Brain (organoid and tissue), 16 donors: ENCODE measurements at places on chromosomes 11 and 22. TPM values are rescaled to one million over a fixed set of nuclear protein-coding genes. Genes with fewer than 3 reads are reported as not detected.

The CDC45 gene
- polyA plus RNA-seq: 21.5 TPM

GRCh38 chr22:46827781-46828180, 65.3 kb downstream of the TBC1D22A start:
- DNase-seq: no peak

DNA sequence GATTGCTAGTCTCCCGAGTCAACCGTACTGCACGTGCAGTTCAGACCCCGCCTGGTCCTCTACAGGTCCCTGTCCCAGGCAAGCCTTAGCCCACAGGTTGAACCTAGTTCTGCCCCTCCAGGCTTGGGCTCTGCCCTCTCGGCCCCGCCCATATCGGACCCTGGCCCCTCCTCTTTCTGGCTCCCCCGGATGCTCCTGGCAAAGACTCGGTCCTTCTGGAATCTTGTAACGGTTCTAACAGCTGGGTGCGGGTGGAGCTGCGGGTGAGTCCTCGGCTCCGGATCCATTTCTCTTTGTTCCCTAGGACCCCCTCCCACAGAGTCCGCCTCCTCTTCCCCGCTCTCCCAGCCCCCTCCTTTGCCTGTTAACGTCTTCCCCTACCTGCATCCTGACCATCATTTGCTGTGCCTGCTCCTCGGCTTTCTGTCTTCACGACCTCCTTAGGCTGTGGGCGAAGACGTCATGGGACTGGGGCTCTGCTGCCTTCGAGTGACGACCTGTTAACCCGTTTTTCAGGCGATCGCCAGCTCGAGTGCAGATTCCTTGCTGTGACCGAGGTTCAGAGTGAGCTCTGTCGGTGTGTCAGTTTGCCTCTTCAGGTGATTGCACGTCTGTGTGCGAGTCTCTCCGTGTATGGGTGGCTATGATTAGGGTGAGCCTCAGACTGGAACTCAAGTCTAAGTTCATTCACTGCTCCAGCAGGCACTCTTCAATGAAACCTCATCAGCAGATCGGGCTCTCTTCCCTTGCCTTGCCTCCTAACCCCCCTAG, at the start of gene DNHD1:
Gene DNHD1 (plus strand): TSS at position 212 of the 771 bp plus-strand sequence. CDS start 936 bp downstream, outside the sequence.
- DNase-seq: peak; percentile 34

The VSTM5 gene
- 2.1 TPM for polyA plus RNA-seq

The APOBEC3H gene
- not detected for polyA plus RNA-seq

DNA sequence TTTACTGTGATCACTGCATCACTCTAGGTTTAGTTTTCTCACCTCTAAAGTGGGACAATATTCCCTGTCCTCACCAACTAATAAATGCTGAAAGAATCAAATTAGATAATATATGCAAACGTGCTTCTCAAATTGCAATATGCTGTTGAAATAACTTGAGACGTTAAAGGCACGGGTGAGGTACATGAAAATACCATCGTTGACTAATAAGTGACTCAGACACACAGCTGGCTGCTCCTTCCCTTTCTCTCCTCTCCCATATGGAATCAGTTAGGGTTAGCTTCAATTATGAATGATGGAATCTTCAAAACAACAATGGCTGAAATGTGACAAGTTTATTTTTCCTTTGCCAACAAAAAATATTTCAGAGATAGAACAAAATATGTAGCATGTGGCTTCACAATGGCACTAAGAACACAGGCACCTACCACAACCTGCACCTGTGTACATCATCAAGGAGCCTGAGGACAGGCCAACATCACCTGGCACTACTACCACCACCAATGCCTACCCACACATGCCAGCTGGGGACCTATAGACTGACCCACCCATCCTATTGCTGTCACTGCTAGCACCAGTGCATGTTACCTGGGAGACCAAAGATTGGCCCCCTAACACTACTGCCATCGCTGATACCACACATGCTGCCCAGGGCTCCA, 13.7 kb downstream of the GDPD4 start:
- no peak for DNase-seq

The CCDC116 gene
- 0.24 TPM for polyA plus RNA-seq

DNA sequence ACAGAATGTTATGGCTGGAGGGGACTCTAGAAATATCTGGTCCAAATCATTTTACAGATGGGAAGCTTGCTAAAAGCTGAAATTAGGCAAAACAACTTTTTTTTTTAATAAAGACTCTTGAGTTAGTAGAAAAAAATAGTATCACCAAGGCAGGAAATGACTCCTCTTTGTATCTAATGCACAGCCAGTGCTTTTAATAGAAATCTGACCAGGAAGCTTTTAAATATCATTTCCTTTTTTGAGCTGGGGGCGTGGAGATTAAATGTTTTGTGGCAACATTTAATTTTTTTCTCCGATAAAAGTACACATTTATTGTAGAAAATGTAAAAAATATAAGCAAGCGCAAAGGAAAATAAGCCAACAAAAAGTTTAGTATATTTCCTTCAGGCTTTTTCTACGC, 22.5 kb downstream of the TRAF6 start:
- no peak for DNase-seq

DNA sequence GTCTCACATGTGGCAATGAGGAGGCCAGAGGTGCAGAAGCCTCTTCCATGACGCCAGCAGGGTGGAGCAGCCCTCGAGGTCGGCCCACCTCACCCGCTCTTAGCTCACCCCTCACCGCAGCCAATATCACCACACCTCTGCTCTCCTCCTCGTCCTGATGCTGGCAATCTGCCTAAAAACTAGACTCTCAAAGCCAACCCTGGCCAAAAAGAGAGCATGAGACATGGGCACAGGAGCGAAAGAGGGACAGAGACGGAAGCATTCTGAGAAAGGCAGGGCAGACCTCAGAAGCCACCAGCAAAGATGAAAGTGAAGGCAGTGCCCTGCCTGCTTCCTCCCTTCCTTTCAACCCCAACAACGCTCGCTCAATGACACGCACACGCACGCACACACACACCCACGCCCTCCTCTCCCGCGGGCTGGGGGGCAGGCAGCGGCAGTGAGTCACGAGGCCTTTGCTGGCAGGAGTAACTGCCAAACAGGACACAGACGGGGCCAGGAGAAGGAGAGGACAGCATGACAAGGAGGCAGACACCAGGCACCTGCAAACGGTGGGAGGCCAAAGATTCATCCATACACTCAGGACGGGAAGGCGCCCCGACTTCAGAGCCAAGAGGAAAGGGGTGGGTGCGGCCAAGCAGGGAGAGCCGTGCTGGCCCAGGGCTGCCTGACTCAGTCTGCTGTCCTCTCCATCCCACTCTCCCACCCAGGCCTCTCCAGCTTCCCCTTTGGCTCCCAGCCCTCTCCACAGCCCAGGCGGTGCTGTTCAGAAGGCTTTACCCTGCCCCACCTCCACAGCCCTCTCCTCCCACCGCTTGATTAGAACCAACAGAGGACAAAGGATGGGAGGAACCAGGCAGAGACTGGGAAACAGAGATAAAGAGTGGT, 11.4 kb downstream of the IGSF9B start:
- no peak for DNase-seq

DNA sequence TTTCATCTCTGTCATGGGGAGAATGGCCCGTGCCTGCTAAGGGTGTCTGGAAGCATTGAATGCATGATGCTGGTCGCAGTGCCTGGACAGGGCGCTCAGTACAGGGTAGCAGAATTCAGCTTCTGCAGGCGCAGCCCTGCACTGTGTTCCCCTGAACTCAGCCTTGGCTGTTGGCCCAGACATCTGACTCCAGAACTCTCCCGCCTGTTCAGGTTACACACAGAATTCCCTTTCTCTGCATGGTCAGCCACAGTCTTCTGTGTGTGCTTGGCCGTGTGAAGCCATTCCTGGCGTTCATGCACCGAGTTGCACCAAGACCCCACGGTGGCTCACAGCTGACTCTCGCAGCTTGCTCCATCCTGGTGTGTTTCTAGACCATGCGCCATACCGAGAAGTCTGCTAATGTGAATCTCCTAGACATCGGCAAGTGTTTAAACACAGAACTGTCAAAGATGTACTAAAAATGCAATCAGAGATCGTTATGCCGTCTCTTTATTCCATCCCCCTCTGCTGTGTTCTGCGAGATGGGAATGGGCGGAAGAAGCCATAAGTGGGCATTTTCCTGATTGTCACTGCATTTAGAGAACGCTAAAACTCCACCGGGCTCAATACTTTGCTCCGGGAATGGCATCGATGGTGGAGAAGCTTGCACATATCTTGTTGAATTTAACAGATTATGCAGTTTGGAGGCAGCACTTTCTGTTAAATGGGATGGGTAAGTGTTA, 55.6 kb downstream of the MPPED1 start:
- DNase-seq: peak; percentile 27

The PKP3 gene
- 0.32 TPM for polyA plus RNA-seq

DNA sequence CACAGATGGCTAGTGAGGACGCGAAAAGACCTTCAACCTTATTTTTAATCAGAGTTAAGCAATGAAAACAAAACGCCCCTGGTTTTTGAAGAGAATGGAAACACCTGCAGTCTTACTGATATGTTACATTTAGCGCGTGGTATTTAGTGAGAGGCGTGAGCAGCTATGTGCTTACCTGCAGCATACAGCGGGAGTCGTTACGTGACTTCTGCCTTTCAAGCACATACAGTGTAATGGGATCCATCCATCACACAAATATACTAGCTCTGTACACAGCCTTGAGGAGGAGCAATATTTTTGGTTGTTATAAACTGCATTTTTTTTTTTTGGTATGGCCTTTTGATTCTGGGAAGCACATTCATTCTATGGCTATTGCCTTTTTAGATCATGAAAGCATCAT, 5.5 kb downstream of the KRTAP5-2 start:
- DNase-seq: no peak

DNA sequence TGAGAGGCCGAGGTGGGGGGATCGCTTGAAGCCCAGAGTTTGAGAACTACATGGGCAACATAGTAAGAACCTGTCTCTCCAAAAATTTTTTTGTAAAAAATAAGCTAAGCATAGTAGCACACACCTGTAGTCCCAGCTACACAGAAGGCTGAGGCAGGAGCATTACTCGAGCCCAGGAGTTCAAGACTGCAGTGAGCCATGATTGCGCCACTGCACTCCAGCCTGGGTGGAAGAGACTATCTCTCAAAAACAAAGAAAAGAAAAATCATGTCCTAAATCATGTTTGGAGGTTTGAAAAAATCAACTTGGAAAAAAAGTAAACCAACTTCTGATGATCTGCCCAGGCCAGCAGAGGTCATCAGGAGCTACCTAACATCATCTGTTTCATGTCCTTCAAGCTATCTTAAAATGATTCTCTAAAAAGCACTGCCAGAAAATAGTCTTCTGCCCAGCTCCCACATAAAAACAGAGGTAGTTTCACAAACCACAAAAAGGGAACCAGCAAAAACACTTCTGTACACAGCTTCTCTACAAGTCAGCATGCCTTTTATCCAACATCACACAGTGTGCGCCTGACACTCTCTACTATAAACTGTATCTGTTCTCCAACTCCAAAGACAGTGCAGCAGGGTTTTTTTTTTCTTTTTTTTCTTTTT, 165.0 kb downstream of the SOX6 start:
- DNase-seq: no peak

GRCh38 chr11:121494355-121495099, 41.8 kb upstream of the SORL1-AS1 start:
- DNase-seq: no peak

DNA sequence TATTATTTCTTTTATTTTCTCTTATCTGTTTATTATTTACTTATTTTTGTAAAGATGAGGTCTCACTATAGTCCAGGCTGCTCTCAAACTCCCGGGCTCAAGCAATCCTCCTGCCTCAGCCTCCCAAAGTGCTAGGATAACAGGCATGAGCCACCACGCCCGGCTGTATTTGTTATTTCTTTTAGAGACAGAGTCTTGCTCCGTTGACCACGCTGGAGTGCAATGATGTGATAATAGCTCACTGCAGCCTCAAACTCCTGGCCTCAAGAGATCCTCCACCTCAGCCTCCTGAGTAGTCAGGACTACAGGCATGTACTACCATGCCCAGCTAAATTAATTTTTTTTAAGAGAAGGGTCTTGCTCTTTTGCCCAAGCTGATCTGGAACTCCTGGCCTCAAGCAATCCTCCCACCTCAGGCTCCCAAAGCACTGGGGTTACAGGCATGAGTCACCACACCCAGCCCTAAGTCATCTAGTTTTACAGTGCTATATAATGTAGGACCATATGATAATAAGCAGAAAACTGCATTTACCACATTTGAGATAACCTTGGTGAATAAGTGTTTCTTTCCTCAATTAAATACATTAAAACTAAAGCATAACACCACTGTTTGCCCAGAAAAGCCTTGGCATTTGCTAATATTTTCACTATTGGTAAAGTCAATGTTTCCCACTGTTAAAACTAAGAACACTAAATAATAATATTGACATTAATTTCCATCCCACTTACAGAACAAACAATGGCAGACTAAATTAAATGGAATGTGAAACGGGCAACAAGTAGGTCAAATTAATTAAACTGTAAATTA, 127.5 kb downstream of the SIK3 start:
- no peak for DNase-seq

GRCh38 chr22:32880893-32881596, 79.5 kb downstream of the TIMP3 start:
- DNase-seq: peak; percentile 73

The ANO5 gene
- polyA plus RNA-seq: 0.48 TPM

The SEPTIN5 gene
- 290 TPM for polyA plus RNA-seq

The RAG2 gene
- not detected for polyA plus RNA-seq

GRCh38 chr11:24567380-24567779, 70.5 kb downstream of the LUZP2 start:
- DNase-seq: no peak

GRCh38 chr11:115282923-115283322, 221.3 kb downstream of the CADM1 start:
- no peak for DNase-seq

- no peak for DNase-seq
Measured at GRCh38 chr22:18968011-18968749, 32.1 kb upstream of the PRODH start.

- DNase-seq: no peak
Measured at GRCh38 chr11:96235751-96236150, 107.2 kb downstream of the MAML2 start.

The BTG4 gene
- not detected for polyA plus RNA-seq

DNA sequence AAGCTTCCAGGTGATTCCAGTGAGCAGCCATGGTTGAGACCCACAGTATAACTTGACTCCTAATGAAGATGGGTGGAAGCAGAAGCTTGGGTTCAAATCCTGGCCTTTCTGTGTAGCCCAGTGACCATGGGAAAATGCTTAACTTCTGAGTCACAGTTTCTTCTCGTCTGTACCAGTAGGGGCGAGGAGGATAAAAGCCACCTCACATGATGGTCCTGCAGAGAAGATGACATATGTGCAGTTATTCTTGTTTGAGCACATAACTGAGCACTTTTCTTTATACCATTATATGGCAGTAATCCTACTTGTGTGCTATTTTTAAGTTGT, 4.9 kb downstream of the TMEM109 start:
- no peak for DNase-seq

GRCh38 chr11:123641495-123641840, 13.0 kb downstream of the SCN3B start:
- no peak for DNase-seq
